ENCODE measurements at places on chromosomes 6 and 20.

GRCh38 chr6:107625264-107625663 is 135.3 kb downstream of the SOBP start:
- DNase-seq: no peak

- DNase-seq: no peak
Observed at GRCh38 chr6:53250176-53251032, 98.3 kb downstream of the ELOVL5 start.

- no peak for DNase-seq
Observed at GRCh38 chr6:115404446-115404845, 656.2 kb downstream of the FRK start.

GRCh38 chr6:109301418-109301817 is 80.8 kb downstream of the CD164 start:
- no peak for DNase-seq

- no peak for DNase-seq
Observed at GRCh38 chr6:17469006-17469832, 75.8 kb downstream of the CAP2 start.

GRCh38 chr6:52893803-52894202 is 15.7 kb downstream of the GSTA3 start:
- DNase-seq: no peak

DNA sequence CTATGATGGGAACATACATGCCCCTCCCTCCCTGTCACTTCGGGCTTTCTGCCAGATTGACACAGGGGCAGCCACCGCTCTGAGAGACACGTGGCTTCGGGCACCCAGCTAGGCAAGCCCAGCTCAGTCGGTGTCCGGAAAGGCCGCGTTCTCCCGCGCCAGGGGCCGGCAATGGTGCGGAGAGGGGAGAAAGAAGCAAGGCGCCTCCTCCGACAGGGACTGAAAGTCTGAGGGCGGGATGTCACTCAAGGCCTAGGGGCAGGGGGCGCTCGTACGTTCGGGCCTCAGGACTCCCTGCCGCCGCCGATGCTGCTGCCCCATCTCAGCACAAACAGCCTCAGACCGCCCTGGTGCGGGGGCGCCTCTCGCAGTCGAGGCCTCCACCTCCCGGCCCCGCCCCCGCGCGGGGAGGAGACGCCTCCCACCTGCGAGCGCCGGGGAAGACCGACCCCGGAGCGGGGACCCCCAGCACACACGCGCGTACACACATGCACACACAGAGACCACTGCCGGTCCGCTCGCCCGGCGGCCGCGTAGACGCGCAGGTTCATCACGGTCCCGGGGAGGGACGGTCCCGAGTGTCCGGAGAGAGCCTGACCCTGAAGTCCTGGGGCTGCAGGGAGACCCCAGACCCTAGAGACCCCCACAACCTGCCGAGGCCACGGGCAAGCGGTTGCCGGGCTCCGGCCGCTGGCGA is 1.9 kb downstream of the GRM4 start:
- peak; percentile 40 for DNase-seq

DNA sequence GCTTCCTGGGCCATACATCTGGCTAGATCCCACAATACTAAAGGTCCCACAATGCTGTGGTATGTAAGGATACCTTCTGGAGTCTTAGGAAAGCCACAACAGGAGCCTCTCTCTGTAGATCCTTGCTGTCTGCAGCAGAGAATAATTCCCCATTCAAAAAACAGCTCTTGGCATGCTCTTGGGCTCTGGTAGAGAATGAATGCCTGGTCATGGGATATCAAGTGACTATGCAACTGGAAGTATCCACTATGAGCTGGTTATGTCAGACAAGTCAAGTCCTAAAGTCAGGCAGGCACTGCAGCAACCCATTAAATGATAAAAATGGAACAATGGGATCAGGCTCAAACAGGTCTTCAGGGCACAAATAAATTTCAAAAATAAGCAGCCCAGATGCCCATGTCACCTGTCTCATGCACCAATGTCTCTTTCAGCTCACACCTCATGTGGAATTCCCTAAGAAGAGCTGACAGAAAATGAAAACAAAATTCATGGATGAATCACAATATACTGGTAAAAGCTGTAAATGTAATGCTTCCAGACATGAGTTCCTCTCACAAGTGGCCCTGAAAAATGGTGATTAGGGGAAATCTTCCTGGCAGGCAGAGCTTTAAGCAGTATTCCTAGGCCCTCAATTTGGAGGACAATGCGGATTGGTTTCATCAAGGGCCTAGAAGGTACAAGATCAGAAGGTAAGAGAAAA is 4.3 kb downstream of the AK9 start:
- no peak for DNase-seq

- no peak for DNase-seq
Observed at GRCh38 chr6:121614115-121614514, 178.7 kb downstream of the GJA1 start.
